Daoy (cell line): ENCODE measurements at places on chromosomes 6 and 20. TPM values are rescaled to one million over a fixed set of nuclear protein-coding genes. Genes with fewer than 3 reads are reported as not detected.

HTR1E gene
- not detected in 2 replicates for total RNA-seq

PRPH2 gene
- total RNA-seq: not detected in 2 replicates

GRCh38 chr6:53299331-53300005, 49.3 kb downstream of the ELOVL5 start:
- no peak for DNase-seq

DNA sequence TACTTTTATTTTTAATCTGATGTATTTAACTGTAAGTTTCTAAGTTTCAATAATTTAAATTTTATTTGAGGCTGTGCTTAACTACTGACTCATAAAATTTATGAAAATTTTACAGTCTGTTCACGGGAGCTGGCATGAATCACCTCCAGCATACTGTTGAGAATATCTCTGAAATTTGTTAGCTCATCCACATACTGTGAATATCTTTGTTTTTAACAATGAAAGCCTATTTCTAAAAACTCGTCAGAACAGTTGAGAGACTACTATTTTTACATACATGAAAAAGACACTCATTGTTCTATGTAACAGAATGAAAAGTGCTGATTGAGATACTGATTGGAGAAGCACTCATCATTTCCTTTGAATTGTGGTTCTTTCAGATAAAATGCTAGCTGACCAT, 749.3 kb downstream of the TENT5A start:
- DNase-seq: no peak

- DNase-seq: no peak
These were observed 711.1 kb upstream of the EPHA7 start for GRCh38 chr6:94130478-94130877.
